ENCODE measurements at places on chromosomes 4 and X.

DNA sequence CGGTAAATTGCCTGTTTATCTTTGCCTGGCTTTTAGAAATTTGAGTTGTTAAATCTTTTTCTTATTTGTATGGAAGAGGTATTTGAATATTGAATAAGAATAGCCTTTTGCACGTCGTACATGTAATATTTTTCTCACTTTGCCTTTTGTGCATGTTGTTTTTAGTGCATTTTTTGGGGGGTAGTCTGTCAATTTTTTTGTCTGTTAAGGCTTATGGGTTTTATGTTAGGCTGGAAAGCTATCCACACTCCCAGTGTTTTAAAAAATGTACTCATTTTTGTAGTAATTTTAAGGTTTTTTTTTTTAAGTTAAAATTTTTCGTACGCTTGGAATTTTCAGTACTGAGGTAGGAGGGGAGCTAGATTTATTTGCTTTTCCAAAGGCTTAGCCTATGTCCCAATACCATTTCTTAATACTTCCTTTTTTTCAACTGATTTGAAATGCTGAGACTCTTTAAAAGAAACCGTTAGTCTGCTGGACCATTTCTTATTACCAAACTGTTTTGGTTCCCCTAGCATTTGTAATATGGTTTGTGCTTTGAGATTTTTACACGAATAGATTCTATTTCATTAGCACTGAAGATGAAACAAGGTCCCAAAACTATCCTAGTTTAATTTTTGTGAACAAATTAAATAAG lies 1.3 kb downstream of the HERC5 start:
- DNase-seq = no peak

GRCh38 chr4:175944126-175944910 lies 121.3 kb upstream of the WDR17 start:
- no peak for DNase-seq

- no peak for DNase-seq
These were observed 83.1 kb downstream of the RPS3A start for GRCh38 chr4:151182455-151182996.

DNA sequence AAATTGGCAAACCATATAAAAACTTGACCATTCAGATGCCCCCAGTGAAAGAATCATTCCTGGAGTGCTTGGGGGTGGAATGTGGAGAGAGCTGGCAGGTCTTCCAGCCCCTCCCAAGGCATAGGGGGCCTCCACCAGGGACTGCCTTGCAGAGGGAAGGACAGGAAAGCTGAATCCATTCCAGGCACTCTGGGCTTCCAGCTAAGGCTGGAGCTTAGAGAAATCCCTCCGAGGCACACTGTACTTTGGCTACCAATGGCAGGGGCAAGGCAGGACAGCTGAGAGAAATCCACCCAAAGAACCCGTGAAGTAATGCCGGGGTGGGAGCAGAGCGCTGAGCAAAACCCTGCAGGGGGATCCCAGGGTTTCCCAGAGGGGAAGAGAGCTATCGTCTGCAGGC lies 4.0 kb downstream of the CENPU start:
- no peak for DNase-seq

Measured in activated T-helper 1 cell treated with anti-CD3 and anti-CD28 coated beads, Interleukin-2, amount 50 U/mL, for 16 hours (primary cell).